ENCODE measurements at places on chromosomes 3 and 15.

GRCh38 chr3:12484198-12484982 is at the start of gene TSEN2:
TSS of gene TSEN2 (plus strand) at chr3:12484480. CDS start at chr3:12489801, 5,321 bp downstream.
- DNase-seq = peak; percentile 89

GRCh38 chr3:142417302-142417701 is 30.5 kb downstream of the XRN1 start:
- no peak for DNase-seq

GRCh38 chr3:37607604-37608003 is 254.1 kb upstream of the CTDSPL start:
- DNase-seq = no peak

- DNase-seq = peak; percentile 93
These were observed 68.1 kb downstream of the CRYGS start for GRCh38 chr3:186476044-186476468.

GRCh38 chr3:149227591-149228268 is 6.1 kb upstream of the CP start:
- no peak for DNase-seq
